ENCODE measurements at places on chromosomes 13 and 19.

DNA sequence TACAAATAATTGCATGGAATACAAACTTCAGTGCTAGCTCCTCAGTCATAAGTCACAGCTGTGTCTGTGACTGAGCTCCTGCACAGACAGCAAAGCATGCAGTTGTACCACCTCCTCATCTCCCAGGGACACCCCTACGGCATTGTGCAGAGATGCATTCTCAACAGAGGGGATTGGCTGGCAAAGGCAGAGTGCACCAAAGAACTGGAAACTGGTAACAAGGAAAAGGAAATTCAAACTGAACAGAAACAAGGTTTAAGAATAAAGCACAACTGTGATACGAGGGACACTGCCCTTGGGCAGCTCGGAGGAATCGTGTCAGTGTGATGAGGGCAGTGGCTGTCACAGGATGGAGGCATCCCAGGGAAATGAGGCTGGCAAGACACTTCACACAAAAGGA is 126.1 kb upstream of the SOX1 start:
- no peak for DNase-seq

GRCh38 chr19:49518033-49518432 is 5.6 kb downstream of the FCGRT start:
- DNase-seq, result no peak

DNA sequence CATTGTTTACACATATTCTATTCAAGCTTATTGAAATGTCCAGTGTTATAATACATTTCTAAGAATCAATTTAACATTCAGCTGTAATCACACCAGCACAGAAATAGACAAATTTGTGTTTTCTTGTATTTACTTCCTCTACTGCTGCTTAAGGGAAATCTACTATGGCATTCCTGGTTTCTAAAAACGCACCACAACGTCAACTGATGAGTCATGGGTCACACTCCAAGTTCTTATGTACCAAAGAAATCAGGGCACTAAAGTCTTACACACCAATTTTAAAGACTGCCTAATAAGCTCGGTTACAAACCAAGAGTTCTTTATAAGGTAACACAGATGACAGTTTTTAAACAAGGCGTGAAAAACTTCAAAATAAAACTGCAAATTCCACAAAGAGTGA is 13.2 kb downstream of the LNX2 start:
- DNase-seq, result no peak

DNA sequence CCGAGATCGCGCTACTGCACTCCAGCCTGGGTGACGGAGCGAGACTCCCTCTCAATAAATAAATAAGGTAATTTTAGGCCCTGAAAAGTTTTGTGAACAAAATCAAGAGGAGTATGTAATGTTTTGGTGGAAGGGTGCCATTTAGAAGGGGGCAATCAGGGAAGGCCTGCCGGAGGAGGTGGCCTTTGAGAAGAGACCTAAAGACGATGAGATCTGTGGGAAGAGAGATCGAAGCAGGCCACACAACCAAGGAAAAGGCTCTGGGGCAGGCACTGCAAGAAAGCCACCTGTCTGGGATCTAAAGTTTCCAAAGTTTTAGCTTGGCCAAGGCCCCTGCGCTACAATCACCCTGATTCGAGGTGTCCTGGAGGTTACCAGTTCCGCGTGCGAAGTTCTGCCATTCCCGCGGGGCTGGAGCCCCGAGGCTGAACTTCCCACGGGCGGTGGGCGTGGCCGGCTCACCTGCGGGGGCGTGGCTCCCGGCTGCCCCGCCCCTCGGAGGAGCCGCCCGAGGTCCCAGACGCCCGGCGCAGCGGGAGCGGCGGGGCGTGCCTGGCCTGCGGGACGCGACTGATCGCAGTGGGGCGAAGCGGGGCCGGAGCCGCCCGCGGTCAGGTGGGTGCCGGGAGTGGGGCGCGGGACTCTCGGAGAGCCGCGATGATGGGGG is at the start of gene KLC3:
KLC3 (plus strand) TSS at position 519 of the 667 bp plus-strand sequence. CDS start 4,792 bp downstream, outside the sequence.
- no peak for DNase-seq

DNA sequence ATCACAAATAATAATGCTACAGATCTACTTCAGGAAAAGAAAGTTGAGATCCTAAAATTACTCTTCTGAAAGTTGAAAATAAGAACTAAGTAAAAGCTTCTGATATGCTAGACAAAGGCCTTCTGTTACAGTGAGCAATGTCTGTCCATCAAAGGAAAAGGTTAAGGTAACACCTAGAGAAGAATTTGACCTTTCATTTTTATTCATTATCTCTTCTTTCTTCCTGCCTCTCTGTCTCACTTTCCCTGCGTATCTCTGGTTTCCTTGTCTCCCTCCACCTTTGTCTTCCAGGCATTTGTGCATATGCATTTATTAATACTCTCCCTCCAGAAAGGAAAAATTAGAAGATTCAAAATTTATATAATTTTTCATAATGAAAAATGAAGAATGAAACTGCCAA is 49.0 kb downstream of the ZAR1L start:
- no peak for DNase-seq

DNA sequence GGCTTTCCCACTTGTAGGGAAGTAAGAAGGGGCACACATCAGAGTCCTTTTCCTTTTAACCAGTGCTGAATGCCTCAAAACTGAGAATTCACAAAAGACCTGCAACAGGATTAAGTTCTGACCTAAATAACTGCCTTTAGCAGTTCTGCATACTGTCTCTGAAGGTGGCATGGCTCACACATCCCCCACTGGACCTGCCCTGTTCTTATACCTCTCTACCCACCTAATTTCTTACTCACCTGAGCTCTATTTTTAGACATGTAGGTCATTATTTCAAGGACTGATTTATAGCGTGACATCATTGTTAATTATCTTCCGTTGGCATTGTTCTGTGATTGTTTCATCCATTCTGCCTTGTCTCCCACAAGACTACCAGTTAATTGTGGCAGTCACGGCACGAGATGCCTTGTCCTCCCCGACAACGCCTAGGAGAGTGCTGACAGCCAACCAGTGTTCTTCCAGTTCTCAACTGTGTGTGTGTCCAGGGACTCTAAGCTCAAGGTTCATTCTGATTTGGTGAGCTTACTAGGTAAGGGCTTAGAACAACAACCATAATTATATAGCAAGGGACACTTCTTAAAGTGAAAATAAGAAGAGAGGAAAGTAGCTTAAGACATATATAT is 27.1 kb upstream of the UBL3 start:
- DNase-seq, result no peak

- DNase-seq, result no peak
Measured at GRCh38 chr13:77714119-77714755, 16.8 kb downstream of the SLAIN1 start.

GRCh38 chr13:45119469-45119990 is 780 bp upstream of the GTF2F2 start:
- no peak for DNase-seq

GRCh38 chr19:57465680-57466381 is 8.9 kb upstream of the VN1R1 start:
- no peak for DNase-seq

Data from GM04504 (cell line).